Osteoblast (primary cell): ENCODE measurements at places on chromosomes 4 and X.
A peak's percentile ranks its signal among the peaks of the same experiment; 100 is the strongest.

DNA sequence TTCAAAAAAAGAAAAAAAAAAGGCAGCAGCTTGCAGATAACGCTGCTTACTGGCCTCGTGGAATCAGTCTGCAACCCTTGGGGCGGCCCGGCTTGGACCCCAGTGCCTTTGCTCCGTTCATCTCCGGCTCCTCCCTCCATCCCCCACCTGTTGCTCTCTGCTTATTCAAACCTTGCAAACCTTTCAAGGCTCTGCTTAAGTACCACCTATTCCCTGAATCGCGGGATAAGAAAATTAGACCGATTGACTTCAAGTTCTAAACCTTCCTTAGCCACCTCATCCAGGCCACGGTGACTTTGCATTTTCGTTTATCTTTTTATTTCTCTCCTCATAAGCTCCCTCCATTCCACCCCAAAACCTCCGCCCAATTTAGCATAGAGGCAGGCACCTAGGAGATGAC lies 1.4 kb upstream of the PHKA1 start:
- H3K27me3 ChIP-seq, result no peaks in the 10 kb centered on the region
- H3K4me3 ChIP-seq, result no peak overlapping the region
- no peaks in the 10 kb centered on the region for H3K4me1 ChIP-seq
- no peak overlapping the region for H3K27ac ChIP-seq
- H3K36me3 ChIP-seq, result no peaks in the 10 kb centered on the region
- DNase-seq, result no peak

DNA sequence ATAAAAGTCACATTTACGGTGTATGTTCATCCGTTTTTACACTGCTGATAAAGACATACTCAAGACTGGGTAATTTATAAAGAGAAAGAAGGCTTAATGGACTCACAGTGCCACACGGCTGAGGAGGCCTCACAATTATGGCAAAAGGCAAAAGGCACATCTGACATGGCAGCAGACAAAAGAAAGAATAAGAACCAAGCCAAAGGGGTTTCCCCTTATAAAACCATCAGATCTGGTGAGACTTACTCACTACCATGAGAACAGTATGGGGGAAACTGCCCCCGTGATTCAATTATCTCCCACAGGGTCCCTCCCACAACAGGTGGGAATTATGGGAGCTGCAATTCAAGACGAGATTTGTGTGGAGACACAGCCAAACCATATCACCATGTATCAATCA lies 7.3 kb upstream of the GUCY1B1 start:
- H3K4me1 ChIP-seq, result no peaks in the 10 kb centered on the region
- H3K4me3 ChIP-seq, result no peak overlapping the region
- no peak for DNase-seq
- H3K36me3 ChIP-seq, result no peaks in the 10 kb centered on the region
- H3K27me3 ChIP-seq, result no peaks in the 10 kb centered on the region
- no peak overlapping the region for H3K27ac ChIP-seq

DNA sequence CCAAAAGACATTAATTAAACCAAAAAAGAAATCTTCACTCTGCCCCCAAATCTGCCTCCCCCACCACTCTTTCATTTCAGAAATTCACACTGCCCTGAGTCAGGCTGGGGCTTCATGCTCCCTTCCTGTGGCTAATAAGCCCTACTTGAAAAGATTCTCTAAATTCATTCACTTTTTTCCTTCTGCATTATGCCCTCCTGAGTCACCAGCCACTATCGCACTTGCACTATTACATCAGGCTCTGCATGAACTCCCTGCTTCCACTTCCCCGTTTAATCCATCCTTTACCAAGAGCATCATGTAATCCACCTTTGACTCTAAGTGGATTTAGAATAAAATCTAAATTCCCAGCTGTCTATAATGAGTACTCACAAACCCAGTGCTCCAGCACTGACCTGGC lies 295.4 kb upstream of the KLF3 start:
- no peaks in the 10 kb centered on the region for H3K27me3 ChIP-seq
- H3K36me3 ChIP-seq, result no peaks in the 10 kb centered on the region
- no peak overlapping the region for H3K27ac ChIP-seq
- H3K4me3 ChIP-seq, result no peak overlapping the region
- peaks cover 20% of the 10 kb centered on the region for H3K4me1 ChIP-seq

DNA sequence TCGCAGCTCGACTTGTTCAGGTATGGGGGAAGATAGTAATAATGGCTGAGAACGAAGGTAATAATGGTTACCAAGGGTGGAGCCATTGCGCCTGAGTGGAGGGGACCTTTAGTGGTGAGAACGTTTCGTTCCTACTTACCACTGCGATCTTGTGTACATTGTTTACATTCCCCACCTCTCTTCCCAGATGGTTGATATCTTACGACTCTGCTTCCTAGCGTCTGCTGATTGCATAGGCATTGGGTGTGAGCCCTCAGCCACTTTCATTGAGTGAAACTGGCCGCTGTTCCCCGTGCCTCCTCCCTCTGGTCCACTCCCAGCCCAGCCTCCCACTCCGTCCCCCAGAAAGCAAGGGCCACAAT lies 850 bp downstream of the IGBP1 start:
- H3K27me3 ChIP-seq, result no peaks in the 10 kb centered on the region
- peak overlapping the region; percentile 90 for H3K27ac ChIP-seq
- peaks cover 15% of the 10 kb centered on the region for H3K4me1 ChIP-seq
- peaks cover 13% of the 10 kb centered on the region for H3K36me3 ChIP-seq
- H3K4me3 ChIP-seq, result peak overlapping the region; percentile 74

DNA sequence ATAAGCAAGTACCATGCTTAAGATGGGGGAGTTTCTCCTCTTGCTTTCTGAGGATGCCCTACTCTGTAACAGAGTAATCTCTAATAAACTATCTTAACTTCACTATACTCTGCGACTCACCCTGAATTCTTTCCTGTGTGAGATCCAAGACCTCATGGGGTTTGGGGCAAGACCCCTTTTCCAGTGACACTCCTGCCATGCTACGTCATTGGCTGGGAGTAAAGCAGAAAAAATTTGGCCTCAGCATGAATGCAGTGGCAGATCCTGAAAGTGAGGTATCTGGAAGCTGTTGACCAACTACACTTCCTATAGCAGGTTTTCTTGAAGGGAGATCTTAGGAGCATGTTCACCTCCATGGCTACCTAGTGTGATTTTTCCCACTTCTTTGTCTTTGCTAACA lies 109.1 kb upstream of the MED14 start:
- H3K4me1 ChIP-seq, result peaks cover 23% of the 10 kb centered on the region
- peak overlapping the region; percentile 95 for H3K27ac ChIP-seq
- H3K27me3 ChIP-seq, result peaks cover 6% of the 10 kb centered on the region
- H3K4me3 ChIP-seq, result no peak overlapping the region
- H3K36me3 ChIP-seq, result no peaks in the 10 kb centered on the region

DNA sequence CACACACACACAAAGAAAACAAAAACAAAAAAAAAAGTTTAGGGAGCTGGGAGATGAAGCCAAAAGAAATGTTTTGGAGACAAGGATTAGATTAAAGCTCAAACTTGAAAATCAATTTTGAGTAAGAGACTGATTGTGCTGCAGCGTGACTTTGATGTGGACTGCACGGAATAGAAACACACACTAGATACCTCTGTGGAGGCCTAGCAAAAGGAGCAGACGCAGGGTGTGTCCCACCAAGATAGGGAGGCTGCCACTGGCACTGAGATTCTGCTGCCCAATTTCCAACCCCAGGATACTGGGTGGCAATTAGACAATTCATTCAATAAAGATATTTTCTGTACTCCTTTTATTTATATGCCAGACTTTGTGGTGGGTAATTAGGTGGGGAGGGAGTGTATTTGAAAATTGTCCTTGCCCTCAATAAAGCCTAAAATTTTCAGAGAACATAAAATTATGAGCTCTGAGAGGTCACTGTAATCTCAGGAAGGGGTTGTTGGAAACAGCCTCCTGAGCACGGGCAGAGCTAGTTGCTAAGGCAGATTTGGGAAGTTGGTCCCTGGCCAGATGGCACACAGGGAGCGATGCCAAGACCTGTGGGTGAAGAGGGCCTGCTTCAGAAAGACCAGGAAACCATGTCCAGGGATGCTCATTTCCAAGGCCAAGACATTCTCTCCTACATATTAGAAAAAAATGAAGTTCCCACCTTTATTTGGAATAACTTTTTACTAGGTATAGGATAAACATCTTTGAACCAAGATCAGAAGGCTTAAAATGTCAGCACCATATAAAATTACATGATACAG lies 1.9 kb upstream of the PPP3CA start:
- H3K27ac ChIP-seq, result peak overlapping the region; percentile 80
- H3K4me3 ChIP-seq, result peak overlapping the region; percentile 94

DNA sequence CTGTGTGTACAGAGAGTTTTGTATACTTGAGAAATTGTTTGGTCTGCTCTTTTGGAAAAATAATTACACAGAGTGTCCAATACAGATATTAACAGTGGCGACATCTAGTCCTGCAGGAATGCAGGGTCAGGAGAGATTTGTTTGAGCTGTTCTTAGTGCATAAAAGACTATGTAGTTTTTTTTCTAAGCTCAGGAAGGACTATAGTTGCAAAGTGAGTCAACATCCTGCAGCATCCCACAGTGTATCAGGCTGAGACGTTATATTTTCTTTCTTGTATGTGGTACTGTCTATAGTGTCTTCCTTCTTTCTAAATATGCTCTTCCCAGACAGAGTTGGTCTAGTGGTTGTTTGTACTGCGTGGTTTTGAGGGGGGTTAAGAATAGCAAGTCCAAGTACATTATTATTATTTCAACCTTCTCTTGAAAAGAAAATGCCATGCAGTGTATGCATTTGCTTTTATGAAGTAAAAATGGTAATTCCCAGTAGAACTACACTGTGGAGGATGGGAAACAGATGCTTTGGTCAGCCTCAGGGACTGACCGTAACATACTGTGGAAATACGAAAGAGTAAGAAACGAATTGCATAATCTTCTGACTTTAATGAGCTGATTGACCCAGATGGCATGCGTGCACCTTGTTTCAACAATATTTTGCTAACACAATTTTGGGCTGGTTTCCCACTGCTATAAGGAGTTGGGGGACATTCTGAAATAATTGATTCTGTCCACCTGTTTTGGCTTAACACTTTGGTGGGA lies 67.4 kb downstream of the DMP1 start:
- no peaks in the 10 kb centered on the region for H3K36me3 ChIP-seq
- peak; percentile 74 for DNase-seq
- peaks cover 2% of the 10 kb centered on the region for H3K27me3 ChIP-seq
- H3K4me1 ChIP-seq, result peaks cover 11% of the 10 kb centered on the region
- no peak overlapping the region for H3K4me3 ChIP-seq

GRCh38 chr4:137529432-137529831 lies 2.9 kb downstream of the PCDH18 start:
- H3K27me3 ChIP-seq, result no peaks in the 10 kb centered on the region
- peaks cover 36% of the 10 kb centered on the region for H3K36me3 ChIP-seq
- peak overlapping the region; percentile 85 for H3K27ac ChIP-seq
- peak overlapping the region; percentile 77 for H3K4me3 ChIP-seq
- DNase-seq, result no peak

DNA sequence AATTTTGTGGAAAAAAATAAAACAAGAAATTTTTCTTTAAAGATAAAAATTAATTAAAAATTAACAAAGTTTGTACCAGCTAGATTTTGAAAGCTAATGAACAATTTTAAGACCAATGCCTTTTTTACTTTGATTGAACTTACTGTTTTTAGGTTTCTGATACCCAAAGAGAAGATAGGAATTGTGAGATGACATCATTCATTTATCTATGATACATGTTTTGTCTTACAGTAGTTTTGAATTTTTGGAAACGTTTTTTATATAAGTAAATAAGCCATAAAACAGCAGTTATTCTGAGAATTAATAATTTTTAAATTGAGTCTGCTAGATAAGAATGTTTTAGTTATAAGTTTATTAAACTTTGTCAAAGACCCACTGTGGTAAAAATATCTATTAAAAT lies 65.0 kb upstream of the GPR174 start:
- H3K27ac ChIP-seq, result no peak overlapping the region
- H3K4me3 ChIP-seq, result no peak overlapping the region
- no peaks in the 10 kb centered on the region for H3K36me3 ChIP-seq
- no peaks in the 10 kb centered on the region for H3K4me1 ChIP-seq
- no peak for DNase-seq

- H3K27ac ChIP-seq, result peak overlapping the region; percentile 72
- peaks cover 37% of the 10 kb centered on the region for H3K4me1 ChIP-seq
- no peaks in the 10 kb centered on the region for H3K27me3 ChIP-seq
- H3K36me3 ChIP-seq, result no peaks in the 10 kb centered on the region
- H3K4me3 ChIP-seq, result peak overlapping the region; percentile 82
These were observed 849 bp downstream of the MID1 start for GRCh38 chrX:10619425-10620046.

GRCh38 chr4:128630871-128631270 lies 178.6 kb upstream of the JADE1 start:
- peak; percentile 44 for DNase-seq
- H3K4me3 ChIP-seq, result no peak overlapping the region
- H3K36me3 ChIP-seq, result no peaks in the 10 kb centered on the region
- no peaks in the 10 kb centered on the region for H3K4me1 ChIP-seq

DNA sequence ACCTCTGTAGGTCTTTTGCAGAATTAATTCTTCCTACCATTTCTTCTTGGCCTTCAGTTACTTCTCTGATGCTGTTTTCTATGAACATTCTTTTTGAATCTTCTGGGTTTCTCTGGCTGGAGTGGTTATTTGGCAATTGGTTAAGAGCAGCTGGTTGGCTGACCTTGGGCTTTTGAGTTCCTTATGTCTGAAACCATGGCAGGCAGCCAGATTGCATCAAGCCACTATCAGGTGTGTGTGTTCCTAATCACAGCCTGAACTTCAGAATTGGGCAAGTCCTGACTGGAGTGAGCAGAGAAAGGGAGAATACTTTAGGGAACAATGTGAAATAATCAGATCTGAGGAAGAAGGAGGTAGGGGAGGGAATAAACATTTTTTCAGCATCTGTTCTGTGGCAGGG lies 90.2 kb downstream of the ARHGAP10 start:
- DNase-seq, result peak; percentile 51
- H3K36me3 ChIP-seq, result no peaks in the 10 kb centered on the region
- H3K27ac ChIP-seq, result no peak overlapping the region
- no peak overlapping the region for H3K4me3 ChIP-seq
- H3K4me1 ChIP-seq, result peaks cover 19% of the 10 kb centered on the region
- H3K27me3 ChIP-seq, result no peaks in the 10 kb centered on the region

DNA sequence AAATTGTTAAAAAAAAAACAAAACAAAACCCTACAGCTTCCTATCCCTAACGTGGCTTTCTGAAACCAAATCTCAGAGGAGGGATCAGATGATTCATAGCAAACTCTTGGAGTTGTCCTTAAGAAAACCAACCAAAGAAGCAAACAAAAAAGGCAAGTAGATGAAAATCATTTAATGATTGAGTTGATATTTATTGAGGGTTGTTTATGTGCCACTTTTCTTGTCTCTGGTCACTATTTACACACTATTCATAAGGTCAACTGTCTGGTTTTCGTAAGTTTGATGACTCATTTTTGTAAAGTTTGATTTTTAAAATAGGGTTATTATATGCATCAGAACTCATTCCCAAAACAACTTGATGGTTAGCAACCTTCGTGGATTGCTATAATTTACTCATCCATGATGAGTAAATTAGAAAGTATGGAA lies 133.4 kb downstream of the UNC5C start:
- H3K4me1 ChIP-seq, result peaks cover 15% of the 10 kb centered on the region
- H3K27ac ChIP-seq, result peak overlapping the region; percentile 49
- no peaks in the 10 kb centered on the region for H3K27me3 ChIP-seq
- H3K4me3 ChIP-seq, result peak overlapping the region; percentile 7
- DNase-seq, result peak; percentile 60
